ENCODE measurements at places on chromosomes 6 and 20.
A peak's percentile ranks its signal among the peaks of the same experiment; 100 is the strongest.

DNA sequence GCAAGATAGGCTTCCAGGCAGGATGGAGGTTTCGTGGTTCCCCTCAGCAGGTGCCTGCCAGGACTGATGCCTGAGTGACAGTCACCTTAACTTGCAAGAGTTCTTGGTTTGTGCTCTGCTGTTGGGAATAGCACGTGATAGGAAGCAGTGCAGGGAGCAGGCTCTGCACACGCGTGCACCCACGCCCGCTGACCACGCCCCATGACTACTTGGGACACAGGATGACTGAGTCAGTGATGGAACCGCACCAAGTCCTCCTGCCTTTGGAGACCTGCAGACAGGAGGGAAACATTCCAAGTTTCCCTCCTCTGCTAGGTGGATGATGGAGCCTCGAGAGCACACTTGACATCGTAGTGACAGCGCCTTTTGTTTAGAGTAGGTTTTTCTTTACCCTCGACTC is 164.2 kb downstream of the DTNBP1 start:
- H3K4me1 ChIP-seq = peaks cover 4% of the 10 kb centered on the region
- DNase-seq = no peak
- H3K4me3 ChIP-seq = no peak overlapping the region
- no peaks in the 10 kb centered on the region for H3K27me3 ChIP-seq

DNA sequence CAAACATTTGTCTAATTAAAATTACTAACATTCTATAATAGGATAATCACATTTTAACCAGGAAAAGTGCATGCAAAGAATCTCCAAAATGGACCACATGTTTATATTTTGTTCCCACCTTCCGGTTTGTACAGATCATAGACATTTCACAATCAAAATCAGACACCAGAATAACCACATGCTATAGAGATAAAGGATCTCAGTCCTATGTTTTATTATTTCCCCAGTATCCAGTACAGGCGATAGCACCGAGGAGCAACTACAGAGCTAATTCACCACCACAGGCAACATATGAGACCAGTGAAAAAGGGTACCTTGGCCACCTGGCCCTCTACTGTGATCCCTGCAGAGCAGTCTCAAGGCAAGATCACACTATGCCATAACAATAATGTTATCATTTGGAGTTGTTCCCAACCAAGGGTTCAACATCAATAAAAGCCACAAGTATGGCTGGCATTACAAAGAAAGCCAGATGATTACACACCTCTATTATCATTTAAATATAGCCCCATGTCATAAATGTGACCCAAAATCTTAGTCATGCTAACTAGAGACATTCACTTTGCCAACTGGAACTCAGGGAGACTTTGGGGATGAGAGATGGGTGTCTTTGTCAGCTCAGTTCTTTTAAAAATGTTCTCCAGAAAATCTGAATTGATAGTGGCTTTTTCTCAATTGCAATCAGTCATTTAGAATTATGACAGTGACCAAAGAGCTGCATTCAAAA is 46.7 kb downstream of the RALGAPA2 start:
- no peak for DNase-seq
- H3K4me3 ChIP-seq = no peak overlapping the region
- H3K36me3 ChIP-seq = no peaks in the 10 kb centered on the region
- H3K27me3 ChIP-seq = no peaks in the 10 kb centered on the region

GRCh38 chr6:143215363-143215762 is 154.7 kb downstream of the AIG1 start:
- H3K4me1 ChIP-seq = no peaks in the 10 kb centered on the region
- no peaks in the 10 kb centered on the region for H3K27me3 ChIP-seq
- H3K36me3 ChIP-seq = no peaks in the 10 kb centered on the region
- DNase-seq = no peak
- H3K27ac ChIP-seq = no peak overlapping the region

DNA sequence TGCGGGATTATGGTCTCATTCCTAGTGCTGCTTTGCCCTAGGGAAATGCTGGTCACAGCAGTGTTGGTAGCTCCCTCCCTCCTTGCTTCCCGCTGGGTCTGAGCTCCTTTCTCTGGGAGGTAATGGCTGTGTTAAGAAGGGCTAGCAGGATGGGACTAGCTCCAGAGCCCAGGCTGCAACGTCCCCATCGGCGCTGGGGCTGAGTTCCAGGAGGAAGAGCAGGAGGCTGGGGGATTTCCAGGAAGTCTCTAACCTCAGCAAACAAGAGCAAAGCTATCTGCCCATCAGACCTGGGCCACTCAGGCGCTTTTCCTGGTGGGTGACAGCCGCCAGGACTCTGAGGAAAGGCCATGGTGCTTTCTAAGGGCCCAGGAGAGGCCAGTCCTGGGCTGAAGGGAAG is 174.2 kb downstream of the DLL1 start:
- no peak overlapping the region for H3K27ac ChIP-seq
- DNase-seq = no peak
- no peaks in the 10 kb centered on the region for H3K27me3 ChIP-seq
- no peak overlapping the region for H3K4me3 ChIP-seq
- H3K4me1 ChIP-seq = no peaks in the 10 kb centered on the region

- H3K27ac ChIP-seq = no peak overlapping the region
- H3K36me3 ChIP-seq = no peaks in the 10 kb centered on the region
- no peak overlapping the region for H3K4me3 ChIP-seq
- no peaks in the 10 kb centered on the region for H3K27me3 ChIP-seq
Observed at GRCh38 chr6:122553697-122554096, 56.5 kb upstream of the PKIB start.

DNA sequence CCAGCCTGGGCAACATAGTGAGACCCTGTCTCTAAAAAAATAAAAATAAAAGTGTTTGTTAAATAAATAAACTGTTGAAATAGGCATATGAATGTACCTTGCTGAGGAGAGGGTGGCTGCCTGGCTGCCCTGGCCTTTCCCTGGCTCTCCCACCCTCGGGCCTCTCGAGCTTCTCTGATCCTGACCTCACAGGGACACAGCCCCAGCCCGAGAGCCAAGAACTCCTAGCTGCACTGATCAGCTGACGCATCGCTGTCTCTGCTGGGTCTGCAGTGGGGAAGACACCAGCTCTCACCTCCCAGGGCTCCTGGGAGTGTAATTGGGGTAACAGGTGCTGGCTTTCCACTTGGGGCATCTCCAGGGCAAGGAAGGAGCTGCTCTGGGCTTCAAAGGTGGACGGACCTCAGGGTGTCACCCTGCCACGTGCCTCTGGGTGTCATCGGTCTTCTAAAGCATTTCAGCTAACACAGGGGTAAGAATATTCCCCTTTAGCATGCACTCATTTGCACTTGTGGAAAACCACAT is 6.9 kb downstream of the TCF15 start:
- peaks cover 8% of the 10 kb centered on the region for H3K4me1 ChIP-seq
- no peak for DNase-seq
- no peak overlapping the region for H3K4me3 ChIP-seq
- peaks cover under 1% of the 10 kb centered on the region for H3K27me3 ChIP-seq
- H3K27ac ChIP-seq = peak overlapping the region; percentile 21

- H3K4me3 ChIP-seq = no peak overlapping the region
- H3K36me3 ChIP-seq = no peaks in the 10 kb centered on the region
- no peaks in the 10 kb centered on the region for H3K27me3 ChIP-seq
- H3K27ac ChIP-seq = no peak overlapping the region
Observed at GRCh38 chr20:35104685-35105295, 12.2 kb upstream of the TRPC4AP start.

GRCh38 chr20:36273414-36274180 is 32.5 kb upstream of the DLGAP4 start:
- H3K4me3 ChIP-seq = no peak overlapping the region
- no peak for DNase-seq
- no peak overlapping the region for H3K27ac ChIP-seq
- no peaks in the 10 kb centered on the region for H3K4me1 ChIP-seq
- H3K36me3 ChIP-seq = no peaks in the 10 kb centered on the region
- H3K27me3 ChIP-seq = no peaks in the 10 kb centered on the region

DNA sequence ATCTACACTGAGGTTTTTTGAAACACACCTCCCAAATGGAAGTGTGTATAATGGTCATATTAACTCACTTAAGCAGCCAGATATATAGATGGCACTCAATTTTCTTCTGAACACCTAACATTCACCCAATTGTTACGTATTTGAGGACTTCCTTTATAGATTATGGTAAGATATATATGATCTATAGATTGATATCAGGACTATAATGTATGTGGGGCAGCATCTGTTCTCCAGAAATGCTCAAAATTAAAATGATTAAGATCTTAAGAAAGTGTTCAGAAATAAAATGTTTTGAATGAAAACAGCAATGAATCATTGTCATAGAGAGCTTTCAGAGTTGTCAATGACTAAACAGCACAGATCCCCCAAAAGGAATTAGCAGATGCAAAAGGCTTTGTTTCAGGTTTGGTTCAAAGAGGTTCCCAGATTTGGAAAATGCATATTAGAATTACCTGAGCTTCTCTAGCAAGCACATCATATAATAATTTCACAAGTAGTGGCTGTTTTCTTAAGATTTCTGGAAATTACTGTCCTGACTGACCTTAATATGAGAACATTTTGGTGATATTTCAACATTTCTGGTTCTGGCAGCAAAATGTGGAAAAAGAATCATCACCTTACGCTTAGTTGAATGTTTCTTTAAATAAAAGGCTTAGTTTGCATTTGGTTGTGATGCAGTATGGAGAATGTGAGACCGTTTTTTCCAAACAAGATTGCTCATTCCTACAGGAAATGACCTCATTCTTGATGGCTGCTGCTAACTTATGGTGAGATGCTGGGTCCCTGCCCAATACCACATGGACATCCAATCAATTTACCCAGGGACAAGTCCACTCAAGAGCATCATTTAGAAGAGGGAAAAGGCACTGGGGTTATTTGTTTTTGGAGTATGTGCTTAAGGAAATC is 31.5 kb downstream of the TRAF3IP2 start:
- no peaks in the 10 kb centered on the region for H3K27me3 ChIP-seq
- peaks cover 32% of the 10 kb centered on the region for H3K36me3 ChIP-seq
- DNase-seq = no peak
- H3K4me3 ChIP-seq = no peak overlapping the region
- no peak overlapping the region for H3K27ac ChIP-seq

DNA sequence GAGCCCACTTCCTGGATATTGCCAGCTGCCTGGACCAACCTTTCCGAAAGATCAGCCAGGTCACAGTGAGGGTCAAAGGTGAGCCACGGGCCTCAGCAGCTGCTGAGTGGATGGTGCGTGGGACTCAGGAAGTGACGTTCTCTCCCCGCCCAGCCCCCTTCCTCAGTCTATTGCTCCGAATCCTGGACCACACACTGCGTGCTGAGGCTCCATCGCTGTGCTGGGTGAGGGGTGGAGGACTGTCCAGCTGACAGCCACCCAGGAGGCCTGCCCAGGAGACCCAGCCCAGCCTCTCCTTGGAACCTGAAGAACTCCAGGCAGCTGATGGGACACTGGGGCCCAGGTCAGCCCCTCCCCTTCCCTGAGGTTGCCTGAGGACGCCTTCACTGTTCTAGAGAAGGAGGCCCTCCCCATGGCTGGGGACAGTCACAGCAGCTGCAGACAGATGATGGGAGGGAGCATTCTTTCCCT is 94.4 kb upstream of the CD93 start:
- DNase-seq = peak; percentile 47
- no peak overlapping the region for H3K27ac ChIP-seq
- H3K27me3 ChIP-seq = no peaks in the 10 kb centered on the region
- H3K36me3 ChIP-seq = no peaks in the 10 kb centered on the region
- H3K4me3 ChIP-seq = no peak overlapping the region

DNA sequence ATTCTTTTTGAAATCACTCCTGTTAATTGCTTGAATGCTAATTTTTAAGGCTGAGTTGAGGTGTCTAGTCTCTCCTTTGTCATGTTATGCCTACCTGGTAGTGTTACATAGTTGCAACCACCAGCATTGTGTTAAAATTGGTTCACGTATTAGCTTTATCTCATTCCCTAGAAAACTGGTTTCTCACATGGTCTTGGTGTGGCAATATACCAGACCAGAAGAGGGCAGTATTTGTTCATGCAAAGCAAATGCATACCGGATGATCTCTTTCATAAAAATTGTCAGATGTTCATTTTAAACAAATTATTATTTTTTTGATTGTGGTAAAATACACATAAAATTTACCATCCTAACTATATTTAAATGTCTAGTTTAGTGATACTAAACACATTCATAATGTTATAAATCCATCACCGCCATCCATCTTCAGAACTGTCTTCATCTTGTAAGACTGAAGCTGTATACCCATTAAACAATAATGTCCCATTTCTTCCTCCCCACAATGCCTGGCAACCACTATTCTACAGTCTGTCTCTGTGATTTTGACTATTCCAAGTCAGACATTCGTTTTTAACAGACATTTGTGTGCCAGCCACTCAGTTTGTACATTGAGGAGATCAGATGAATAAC is 92.8 kb downstream of the ATRN start:
- no peaks in the 10 kb centered on the region for H3K27me3 ChIP-seq
- DNase-seq = no peak
- H3K27ac ChIP-seq = no peak overlapping the region
- H3K36me3 ChIP-seq = no peaks in the 10 kb centered on the region
- H3K4me1 ChIP-seq = no peaks in the 10 kb centered on the region

DNA sequence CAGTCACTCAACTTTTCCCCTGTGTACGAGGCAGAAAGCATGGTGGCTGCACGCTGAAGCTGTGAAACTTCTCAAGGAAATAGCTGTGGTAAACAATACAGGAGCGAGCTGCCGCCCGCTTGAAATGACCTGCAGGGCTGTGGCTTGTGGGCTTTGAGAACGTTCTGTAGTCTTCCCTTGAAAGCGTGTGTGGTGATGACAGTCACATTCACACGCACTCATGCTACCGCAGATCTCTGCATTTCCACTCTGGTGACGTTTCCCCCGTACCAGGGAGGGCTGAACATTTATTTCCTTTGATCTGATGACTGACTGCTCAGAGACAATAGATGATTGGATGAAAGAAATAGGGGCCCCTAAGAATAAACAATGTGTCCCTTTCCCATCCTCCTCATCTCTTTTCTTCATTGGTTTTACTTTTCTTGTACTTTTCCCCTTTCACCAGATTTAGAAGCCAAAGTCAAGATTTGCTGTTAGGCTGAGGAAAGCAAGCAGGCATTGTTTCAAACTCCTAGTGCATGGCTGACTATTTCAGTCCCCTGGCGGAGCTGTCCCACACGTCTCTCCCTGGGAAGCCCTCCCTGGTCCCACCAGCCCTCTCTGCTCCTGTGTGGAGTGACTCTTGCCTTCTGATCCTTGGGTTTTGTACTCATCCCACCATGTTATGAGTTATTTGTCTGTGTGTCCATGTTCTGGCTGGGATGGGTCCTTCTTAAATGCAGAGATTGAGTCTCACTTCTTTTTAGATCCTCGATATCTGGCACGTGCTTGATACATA is 3.9 kb downstream of the SYTL3 start:
- peak; percentile 32 for DNase-seq
- H3K27me3 ChIP-seq = no peaks in the 10 kb centered on the region
- H3K27ac ChIP-seq = peak overlapping the region; percentile 85
- no peaks in the 10 kb centered on the region for H3K36me3 ChIP-seq

- DNase-seq = no peak
- no peak overlapping the region for H3K27ac ChIP-seq
- H3K4me3 ChIP-seq = no peak overlapping the region
- H3K4me1 ChIP-seq = no peaks in the 10 kb centered on the region
Observed at GRCh38 chr6:112017169-112017568, 36.7 kb upstream of the CCN6 start.

GRCh38 chr6:153117986-153118879 is 12.8 kb downstream of the RGS17 start:
- DNase-seq = no peak
- no peak overlapping the region for H3K27ac ChIP-seq
- H3K27me3 ChIP-seq = no peaks in the 10 kb centered on the region
- no peaks in the 10 kb centered on the region for H3K36me3 ChIP-seq
- no peaks in the 10 kb centered on the region for H3K4me1 ChIP-seq

Measured in adrenal gland (tissue), 19 donors.